ENCODE measurements at places on chromosomes 1 and 21. TPM values are rescaled to one million over a fixed set of nuclear protein-coding genes. Genes with fewer than 3 reads are reported as not detected.

Gene SYPL2
- total RNA-seq, result 2.6 TPM

Gene MCOLN2
- total RNA-seq, result 0.73 TPM

Gene TMEM82
- not detected for total RNA-seq

Gene IL19
- not detected for total RNA-seq

DNA sequence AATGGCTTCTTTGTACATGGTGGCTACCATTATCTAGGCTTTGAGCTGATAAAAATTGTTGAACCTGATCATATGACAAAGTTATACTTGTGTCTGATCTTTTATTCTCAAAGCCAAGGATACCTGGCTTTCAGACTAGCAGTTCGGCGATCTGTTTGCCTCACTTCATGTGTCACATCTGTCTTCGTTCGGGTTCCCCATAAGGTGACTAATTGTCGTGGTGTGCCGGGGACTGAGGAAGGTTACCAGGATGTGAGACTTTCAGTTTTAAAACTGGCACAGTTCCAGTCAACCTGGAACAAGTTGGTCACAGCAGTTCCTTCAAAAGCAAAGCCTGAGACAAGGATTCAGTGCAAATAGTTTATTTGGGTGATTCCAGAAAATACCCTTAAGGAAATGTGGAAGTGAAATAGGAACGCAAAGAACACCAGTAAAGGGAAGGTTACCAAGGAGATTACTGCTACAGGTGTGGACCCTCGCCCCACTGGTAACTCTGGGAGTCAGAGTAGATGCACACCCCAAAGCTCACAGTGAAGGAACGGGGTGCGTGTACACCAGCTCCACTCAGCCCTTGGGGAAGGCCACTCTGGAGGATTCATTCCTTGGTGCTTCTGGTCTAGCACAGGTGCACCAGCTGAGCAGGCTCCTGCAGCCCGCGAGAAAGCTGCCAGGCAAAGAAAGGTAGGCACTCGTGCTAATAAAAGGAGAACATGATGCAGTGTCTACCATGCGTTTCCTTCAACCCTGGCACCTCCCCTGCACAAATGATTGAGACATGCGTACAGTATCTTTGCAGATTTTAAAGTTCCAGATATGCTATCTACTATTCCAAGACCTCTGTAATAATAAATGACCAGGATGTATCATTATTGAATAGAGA lies 69.0 kb downstream of the VWA5B1 start:
- DNase-seq, result no peak

GRCh38 chr1:244319283-244320132 lies 132.2 kb downstream of the ADSS2 start:
- no peak for DNase-seq

GRCh38 chr1:55447488-55447887 lies 232.3 kb upstream of the USP24 start:
- DNase-seq, result no peak

- peak; percentile 92 for DNase-seq
Measured at GRCh38 chr1:61184040-61184713, 101.8 kb downstream of the NFIA start.

DNA sequence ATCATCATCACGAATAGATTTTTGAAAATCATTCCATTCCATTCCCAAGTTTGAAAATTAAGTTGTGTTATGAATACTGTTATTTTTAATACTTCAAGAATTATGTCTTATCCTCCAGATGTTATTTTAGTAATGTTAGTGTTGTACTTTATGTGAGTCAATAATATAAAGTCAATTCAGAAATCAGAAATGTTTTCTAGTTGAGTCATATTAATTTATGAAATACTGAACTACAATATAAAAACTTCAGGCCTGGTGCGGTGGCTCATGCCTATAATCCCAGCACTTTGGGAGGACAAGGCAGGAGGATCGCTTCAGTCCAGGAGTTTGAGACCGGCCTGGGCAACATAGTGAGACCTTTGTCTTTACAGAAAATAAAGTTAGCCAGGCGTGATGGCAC lies 38.4 kb upstream of the GPR25 start:
- DNase-seq, result no peak

DNA sequence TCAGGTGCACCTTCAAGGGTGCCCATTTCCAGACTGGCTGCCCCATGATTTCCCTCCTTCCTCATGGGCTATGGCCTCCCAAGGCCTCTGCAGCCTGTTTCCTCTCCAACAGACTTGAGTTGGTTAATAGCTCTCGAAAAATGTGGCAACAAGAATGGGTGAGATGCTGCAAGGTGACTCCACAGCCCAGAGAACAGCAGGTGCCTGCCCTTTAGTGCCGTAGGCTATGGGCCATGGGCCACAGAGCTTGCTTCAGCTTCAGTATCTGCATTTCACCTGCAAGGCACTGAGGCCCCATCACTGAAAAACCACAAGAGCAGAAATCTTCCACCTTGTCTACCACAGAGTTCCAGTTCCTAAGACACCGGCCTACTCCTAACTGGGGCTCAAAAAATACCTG lies 122.0 kb downstream of the ETS2 start:
- DNase-seq, result no peak

GRCh38 chr21:17428484-17428869 lies 84.4 kb upstream of the CXADR start:
- DNase-seq, result no peak

GRCh38 chr1:207673399-207673798 lies 28.5 kb downstream of the CR1L start:
- no peak for DNase-seq

DNA sequence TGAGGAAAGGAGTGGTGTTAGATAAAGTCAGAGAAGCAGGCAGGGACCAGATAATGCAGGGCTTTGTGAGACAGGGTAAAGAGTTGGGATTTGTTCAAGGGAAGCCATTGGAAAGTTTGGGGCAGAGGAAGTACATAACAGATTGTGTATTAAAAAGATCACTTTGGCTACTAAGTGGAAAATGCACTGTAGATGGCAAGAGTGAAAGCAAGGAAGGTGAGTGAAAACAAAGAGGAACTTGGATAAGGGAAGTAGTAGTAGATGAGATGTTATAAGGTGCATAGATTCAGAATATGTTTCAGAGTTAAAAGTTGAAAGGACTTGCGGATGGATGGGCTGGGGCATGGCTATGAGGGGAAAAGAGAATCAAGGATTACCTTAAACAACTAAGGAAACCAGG lies 17.4 kb downstream of the MRPL39 start:
- no peak for DNase-seq

All from uterus (tissue), 4 donors.